Mucosa of descending colon (tissue), 3 donors: ENCODE measurements at places on chromosomes 5 and 9.

GRCh38 chr5:76901522-76901921 is 51.3 kb upstream of the CRHBP start:
- no peak for DNase-seq

GRCh38 chr9:100277166-100277979 is 75.4 kb downstream of the TEX10 start:
- DNase-seq = no peak

GRCh38 chr9:114154600-114155102 is 686 bp upstream of the COL27A1 start:
- no peak for DNase-seq

GRCh38 chr5:29885595-29885994 is 1307.9 kb upstream of the CDH6 start:
- no peak for DNase-seq

DNA sequence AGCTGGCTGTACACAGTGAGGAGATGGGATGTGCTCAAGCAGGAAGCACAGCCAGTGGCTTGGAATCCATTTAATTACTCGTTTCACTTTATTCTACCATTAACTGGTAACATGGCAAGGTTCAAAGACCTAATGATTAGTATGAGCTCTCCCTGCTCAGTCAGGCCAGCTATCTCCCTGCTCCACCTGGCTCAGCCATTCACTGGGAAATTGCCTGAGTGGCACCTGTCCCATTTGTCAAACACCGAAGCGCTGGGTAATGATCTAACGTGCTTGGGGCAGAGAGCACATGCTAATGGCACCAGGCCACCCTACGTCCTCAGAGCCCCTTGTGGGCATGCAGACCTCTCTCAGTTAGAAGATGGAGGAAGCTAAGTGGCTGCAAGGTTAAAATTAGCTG is 162.2 kb downstream of the TTLL11 start:
- DNase-seq = no peak

DNA sequence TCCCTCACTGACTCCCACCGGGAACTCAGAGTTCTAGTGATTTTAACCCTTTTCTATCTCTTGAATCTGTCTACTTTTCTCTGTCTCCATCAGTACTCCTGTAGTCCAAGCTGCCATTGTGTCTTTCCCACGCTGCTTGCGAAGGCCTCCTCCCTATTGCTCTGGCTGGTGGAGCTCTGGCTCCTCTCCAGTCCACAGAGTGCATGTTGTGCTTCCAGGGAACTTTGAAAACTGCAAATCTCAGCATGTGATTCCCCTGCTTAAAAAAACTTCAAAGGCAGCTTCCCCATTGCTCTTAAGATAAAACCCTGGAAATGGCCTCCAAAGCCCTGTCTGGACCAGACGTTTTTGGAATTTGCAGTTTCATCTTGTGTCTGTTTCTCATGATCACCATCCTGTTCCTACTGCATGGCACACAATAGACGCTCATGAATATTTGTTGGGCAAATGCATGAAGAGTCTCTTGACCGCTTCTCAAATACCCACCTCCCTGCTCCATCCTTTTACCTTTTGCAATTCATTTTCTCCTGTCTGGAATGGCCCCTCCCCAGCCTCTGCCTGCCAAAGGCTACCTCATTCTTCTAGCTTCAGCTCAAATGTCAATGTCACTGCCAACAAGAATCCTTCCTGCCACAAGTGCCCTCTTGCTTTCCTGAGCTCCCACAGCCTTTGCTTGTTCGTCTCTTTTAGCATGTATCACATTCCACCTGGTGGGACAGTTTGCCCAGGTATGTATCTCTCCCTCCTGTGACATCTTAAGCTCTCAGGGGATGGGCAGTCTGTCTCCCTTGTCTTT is 293.2 kb downstream of the ARHGAP26 start:
- DNase-seq = peak; percentile 35

GRCh38 chr9:2623288-2624050 is 1.9 kb downstream of the VLDLR start:
- DNase-seq = peak; percentile 19

GRCh38 chr5:31100781-31101310 is 92.6 kb upstream of the CDH6 start:
- no peak for DNase-seq

- peak; percentile 53 for DNase-seq
These were observed 41.5 kb downstream of the SH3PXD2B start for GRCh38 chr5:172412724-172413286.

- no peak for DNase-seq
These were observed 359.8 kb downstream of the ARL15 start for GRCh38 chr5:53950621-53951020.

DNA sequence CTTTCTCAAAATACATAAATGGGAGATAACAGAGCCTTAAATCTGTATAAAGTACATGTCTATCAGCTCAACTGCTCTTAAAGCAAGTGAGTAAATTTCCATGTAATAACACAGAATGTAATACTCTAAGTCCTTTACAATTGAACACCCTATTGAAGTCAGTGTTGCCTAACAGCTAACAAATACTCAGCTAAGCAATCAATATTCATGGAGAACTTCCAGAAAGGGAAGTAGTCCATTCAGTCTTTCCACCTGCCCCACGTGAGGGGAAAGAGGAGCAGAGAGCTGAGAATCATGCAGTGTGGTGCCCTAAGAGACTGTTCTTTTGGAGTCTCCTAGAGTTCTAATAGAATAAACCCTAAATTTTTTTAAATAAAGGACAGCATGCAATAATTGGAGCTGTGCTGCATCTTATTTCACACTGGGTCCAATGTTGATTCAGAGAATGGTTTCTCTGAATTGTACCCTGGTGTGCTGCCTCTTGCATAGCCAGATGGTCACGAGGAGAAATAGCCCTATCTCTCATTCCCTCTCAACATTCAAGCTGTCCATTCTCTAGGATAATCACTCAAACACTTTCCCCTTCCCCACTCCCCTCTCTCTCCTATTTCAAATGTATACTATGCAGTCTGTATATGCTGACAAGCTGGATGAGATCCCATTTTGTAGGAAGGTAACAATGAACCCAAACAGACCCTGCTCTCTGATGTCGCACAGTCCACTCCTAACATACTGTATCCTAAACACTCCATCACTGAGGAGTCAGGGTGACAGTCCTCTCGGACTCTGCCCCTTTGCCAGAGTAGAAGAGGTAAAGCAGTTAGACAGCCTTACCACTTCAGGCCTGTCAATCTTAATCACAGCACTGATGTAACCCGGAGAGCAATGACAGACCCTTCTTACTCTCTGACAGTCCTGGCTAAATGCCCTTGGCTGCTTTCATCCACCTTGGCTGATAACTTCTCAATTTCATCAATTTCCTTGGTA is 134.8 kb downstream of the EPB41L4A start:
- no peak for DNase-seq

- DNase-seq = no peak
These were observed 51.5 kb upstream of the ARL15 start for GRCh38 chr5:54361691-54362411.

DNA sequence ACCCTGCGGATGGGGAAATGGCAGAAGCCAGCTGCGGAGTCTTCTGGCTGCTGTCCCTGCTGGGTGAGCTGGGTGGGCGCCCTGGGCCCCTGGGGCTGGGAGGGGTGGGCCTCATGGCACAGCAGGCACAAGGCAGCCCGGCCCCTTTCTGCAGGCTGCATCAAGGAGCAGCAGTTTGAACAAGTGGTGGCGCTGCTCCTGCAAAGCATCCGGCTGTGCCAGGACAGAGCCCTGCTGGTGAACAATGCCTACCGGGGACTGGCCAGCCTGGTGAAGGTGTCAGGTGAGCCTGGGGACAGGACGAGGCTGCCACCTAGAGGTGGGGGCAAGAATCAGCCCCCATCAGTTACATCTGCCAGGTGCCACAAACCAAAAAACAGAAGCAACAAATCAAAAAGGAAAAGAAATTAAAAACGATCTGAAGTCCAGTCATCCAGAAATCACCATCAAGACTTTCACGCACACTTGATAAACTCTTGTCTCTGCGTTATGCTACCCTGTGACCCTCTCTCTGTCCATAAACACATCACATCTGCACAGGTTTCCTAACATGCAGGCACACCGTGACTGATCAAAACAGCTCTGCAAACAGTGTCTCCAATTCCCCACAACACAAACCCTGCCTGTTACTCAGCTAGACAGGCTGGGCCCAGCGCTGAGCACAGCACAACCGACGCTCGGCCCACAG is 13.9 kb downstream of the REXO4 start:
- DNase-seq = peak; percentile 56

GRCh38 chr9:136714096-136714892 is 1.9 kb downstream of the DIPK1B start:
- DNase-seq = no peak

GRCh38 chr5:39420482-39421145 is 4.2 kb downstream of the DAB2 start:
- no peak for DNase-seq

- no peak for DNase-seq
These were observed 21.8 kb downstream of the STOM start for GRCh38 chr9:121348221-121348620.
